ENCODE measurements at places on chromosomes 5 and 9.

- no peak for DNase-seq
Observed at GRCh38 chr5:99070822-99071221, 142.0 kb upstream of the CHD1 start.

- DNase-seq, result no peak
Observed at GRCh38 chr5:126355940-126356339, 67.3 kb upstream of the GRAMD2B start.

DNA sequence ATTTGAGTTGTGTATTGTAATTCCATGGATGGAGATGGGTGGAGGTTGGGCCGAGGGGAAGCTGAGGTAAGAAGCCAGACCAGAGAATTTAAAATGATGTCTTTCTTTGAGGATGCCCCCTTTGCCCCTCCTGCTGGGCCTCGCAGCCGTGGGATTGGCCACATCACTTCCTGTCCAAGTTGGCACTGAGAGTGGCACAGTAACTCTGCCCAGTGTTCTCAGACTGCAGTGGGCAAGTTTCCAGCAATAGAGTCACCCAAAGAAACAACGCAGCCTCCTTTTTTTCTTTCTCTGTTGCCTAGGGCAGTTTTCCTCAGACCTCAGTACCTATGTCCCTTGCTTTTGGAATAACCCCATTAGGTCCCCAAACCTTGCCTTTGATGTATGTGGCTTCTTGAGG is 306.6 kb upstream of the DMRT1 start:
- DNase-seq, result no peak

DNA sequence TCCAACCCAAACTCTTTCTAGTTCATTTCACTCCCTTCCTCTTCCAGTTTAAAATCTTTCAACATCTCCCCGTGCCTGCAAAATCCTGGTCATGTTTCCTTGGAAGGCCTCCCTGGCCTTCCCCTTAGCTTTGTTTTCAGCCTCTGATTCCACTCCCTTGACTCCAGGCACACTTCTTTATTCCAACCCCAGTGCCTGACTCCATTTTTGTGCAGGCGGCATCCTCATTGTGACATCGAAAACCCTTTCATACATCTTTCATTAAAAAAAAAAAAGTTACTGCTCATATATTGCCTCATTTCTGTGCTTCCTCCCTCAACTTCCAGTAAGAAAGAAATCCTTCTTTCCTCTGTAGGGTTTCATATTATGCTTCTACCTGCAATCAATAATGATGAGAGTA is 7.1 kb upstream of the TNFSF8 start:
- DNase-seq, result no peak

GRCh38 chr5:65332591-65332990 is 149.1 kb downstream of the ADAMTS6 start:
- no peak for DNase-seq

DNA sequence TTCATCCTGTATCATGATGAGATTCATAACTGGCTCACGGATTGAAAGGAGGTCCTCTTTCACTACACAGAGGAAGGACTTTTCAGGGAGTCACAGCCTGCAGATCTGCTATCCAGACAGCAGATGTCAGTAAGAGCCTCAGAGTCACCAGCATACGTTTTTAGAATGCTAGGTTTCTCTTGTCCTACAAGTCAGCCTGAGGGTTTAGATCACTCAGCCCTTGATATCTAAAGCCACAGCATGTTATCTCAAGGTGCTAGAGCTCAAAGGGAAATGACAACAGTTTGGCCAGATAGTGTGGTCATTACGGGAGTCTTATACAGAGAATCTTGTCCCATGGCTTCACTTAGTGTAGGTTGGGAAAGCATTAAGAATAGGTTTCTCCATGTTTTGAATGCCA is 30.9 kb upstream of the SLC46A2 start:
- no peak for DNase-seq

- DNase-seq, result no peak
Observed at GRCh38 chr5:107426872-107427271, 243.9 kb downstream of the EFNA5 start.

GRCh38 chr5:96200641-96201040 is 232.4 kb downstream of the PCSK1 start:
- no peak for DNase-seq

DNA sequence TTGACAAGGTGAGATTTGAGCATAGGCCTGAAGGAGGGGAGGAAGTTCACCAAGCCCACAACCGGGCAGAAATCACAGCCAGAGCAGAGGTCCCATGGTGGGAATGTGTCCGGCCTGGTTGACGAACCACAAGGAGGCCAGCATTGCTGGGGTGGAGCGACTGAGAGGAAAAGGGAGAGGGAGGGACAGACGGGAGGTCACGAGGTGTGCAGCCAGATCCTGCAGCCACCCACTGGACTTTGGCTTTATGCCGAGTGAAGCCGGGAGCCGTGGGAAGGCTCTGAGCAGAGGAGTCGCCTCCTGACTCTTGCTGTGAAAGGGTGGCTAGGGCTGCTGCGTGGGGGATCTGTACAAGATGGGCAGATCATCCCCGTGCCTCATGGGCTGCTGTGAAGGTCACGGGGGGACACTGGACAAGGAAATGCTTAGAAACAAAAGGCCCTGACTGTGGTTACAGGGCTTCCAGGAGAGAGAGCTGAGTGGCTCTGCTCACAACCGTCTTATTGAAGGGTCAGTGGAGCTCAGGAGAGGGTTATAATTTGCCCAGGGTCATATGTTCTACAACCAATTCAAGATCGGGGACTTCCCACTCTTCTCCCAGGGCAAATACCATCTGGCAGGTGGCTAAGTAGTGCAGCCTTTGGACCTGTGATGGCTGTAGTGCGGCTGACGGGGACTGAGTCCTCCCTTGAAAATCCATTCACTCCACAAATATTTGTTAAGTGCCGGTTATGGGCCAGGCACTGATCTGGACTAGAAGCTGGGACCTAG is 15.6 kb upstream of the CD74 start:
- no peak for DNase-seq

DNA sequence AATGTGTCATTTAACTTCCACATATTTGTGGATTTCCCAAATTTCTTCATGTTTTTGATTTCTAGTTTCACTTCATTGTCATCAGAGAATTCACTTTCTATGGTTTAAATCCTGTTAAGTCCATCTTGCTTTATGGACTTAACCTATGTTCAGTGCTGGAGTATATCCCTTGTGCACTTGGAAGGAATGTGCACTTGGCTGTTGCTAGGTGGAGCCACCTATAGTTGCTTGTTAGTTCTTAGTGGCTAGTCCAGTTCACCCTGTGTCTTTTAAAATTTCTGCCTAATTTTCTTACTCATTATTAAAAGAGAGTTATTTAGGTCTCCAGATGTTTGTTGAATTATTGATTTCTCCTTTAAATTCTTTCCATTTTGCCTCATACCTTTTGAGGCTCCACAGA is 1472.5 kb upstream of the CDH6 start:
- DNase-seq, result no peak

All from stimulated activated CD4-positive, alpha-beta T cell treated with anti-CD3 and anti-CD28 coated beads, Interleukin-1b, Interleukin-23, amount 100 ng/mL, for 4 hours (primary cell).